SJCRH30 (cell line): ENCODE measurements at places on chromosomes 7 and 10.

DNA sequence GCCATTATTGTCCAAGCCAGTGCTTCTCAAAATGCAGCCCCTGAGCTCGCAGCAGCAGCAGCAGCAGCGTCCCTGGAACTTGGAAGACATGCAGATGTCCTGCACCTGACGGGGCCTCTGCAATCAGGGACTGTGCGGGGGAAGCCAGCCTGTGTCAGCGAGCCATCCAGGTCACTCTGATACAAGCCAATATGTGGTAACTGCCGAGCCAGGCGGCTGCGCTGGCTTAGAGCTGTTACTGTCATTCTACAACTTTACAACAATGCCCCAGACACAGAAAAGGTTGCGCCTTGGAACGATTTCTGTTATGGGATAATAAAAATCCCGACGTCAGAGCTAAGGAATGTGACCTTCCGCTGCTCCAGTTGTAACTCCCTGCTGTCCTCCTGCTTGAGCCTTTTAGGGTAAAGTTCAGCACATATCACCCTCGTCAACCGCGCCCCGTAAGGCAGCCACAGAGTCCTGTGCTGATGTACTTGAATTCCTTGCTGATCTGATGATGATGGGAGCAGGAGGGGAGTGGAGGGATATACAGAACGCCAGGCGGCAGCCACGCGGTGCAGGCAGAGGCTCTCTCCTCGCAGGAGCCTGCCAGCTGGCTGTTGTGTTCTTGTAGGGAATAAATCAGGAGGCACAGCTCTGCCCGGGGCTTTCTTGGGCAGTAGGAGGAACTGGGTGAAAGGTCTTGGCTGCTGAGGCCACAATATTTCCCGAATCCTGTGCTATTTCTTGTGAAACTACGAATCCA, 20.0 kb upstream of the CRYGN start:
- DNase-seq, result peak; percentile 75

- DNase-seq, result no peak
These were observed 40.7 kb downstream of the ARL4A start for GRCh38 chr7:12728192-12728538.

DNA sequence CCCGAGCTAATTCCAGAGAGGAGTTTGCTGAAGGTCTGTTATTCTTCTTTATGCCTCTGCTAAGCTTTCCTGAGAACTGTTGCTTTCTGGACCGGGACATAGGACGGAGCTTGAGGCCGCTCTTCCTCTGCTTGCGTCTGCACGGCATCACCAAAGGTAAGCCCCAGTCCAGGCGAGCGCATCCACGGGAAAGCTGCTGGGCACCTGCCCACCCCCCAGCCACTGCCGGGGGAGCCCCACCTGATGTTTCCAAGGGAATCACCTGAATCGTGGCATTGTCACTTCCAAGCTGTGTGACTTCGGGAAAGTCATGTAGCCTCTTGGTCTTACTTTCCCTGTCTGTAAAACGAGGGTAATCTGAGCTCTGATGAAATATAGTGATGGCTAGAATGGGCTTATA, 45.1 kb upstream of the PLEKHA1 start:
- DNase-seq, result no peak

DNA sequence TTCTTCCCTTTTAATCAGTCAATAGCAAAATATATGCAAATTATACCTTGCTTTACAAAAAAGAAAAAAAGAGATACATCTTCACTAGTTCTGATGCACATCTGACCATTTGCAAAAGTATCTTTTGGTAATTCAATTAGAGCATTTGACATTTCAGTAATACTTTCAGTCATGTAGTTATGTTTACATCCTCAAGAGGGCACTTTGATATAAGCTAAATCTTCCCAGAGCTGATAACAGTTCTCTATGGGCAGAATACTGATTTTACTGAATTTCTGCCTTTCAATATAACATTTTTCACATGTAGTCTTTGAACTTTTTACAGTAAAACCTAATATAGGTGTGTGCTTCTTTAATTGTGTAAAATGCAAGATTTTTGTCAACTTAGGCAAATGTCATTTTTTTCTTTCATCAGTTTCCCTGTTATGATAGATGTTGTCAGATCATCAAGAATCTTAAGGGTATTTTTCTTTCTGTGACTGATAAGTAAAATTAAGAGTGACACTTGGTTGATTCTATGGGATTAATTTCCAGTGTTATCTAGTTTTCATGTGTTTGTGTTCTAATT, 703.5 kb upstream of the SEMA3D start:
- DNase-seq, result peak; percentile 59

DNA sequence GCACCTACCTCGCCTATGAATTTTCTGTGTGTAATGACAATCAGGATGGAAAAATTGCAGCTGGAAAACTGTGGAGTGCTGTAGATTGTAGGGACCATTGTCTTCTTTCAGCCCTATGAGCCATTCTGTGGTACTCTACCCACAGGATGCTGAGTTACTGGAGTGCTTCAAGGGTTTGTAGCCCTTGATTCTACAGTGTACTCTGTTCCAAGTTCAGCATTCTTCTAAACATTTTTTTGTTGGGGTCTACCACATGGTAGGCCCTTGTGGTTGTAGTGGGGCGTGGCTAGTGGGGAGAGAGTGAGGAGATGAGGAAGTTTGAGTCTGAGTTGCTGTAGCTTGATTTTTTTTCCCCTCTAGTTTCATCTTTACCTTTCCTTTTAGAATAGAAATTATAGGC, 33.5 kb downstream of the REEP3 start:
- DNase-seq, result peak; percentile 22

DNA sequence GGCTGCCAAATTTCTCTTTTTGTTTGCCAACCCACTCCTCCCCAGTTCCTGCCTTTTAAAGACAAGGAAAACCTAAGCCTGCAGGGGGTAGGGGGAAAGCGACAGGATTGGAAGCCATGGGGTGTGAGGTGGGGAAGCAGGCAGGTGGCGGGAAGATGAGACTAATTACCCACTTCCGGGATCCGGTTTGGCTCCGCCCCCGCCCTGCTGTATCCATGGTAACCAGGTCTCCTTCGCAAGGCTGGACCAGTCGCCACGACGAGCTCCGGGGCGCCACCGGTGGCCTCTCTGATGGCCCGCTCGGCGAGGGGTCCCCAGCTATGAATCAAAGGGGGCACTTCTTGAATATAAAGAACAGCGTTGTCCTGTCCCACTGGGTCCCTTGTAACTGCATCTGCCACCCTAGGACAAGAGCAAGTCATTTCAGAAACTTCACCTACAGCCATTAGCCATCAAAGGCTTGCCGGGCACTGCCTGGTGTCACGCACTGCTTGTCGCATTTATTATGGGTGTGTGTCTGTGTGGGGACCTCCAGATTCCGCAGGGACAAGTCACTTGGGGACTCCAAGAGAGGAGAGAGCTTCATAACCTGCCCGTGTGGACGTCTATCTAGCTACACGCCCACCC, 55.4 kb upstream of the LMTK2 start:
- no peak for DNase-seq

- DNase-seq, result no peak
These were observed 85.6 kb upstream of the KDM7A start for GRCh38 chr7:140262242-140262903.

GRCh38 chr7:75914169-75914654, 743 bp upstream of the POR start:
- DNase-seq, result no peak

DNA sequence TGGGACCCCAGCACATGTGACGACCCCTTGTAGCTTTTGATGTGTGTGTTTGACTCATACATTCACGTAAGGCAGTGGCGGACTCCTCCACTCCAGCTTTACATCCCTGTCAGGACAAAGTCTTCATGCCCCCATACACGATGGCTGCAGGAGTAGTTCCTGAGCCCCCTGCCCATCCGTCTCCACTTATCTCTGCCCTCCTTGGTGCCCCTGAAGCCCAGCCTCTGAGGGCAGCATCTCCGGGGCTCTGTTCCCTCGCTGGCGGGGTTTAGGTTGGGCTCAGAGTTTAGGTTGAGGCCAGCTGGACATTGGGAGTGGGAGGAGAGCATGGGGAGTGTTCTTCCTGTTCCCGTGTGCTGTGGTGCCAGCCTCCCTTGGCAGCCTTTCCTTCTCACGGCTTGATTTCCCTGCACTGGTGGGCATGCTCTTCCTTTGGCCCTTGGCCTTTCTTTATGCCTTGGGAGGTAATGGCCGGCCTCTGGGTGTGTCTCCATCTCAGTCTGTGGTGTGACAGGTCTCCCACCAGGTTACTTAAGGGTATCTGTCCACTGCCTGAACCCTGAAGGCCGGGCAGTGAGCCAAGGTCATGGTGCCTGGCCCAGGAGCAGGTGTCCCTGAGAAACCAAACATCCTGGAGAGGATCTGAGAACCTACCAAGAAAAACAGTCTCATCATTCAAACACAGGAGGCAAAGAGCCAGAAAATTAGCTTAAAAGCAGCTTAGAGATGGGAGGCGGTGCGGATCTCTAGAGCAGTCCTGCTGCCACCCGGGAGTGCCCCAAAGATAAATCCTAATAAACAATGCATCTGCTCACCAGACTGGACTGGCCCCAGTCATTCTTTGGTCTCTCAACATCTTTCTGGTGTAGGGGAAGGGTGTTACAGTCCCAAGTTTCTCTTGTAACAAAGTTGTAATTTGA, 85.5 kb downstream of the GLRX3 start:
- no peak for DNase-seq

DNA sequence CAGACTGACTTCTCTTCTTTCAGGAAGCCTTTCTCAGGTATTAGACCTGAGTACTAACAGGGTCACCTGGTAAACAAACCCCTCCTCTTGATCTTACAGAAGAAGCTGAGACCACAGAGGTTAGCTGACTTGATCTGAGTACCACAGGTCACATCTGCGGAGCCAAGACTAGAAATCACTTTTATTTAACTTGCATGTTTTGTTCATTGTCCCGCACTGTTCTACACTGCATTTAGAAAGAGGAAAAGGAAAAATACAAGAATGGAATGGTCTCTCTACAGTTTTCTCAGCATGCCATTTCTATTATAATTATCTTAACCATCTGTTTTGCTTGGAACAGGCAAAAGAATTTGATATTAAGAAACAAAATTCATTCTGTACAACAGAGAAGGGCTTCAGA, 245.6 kb upstream of the ETV1 start:
- no peak for DNase-seq

DNA sequence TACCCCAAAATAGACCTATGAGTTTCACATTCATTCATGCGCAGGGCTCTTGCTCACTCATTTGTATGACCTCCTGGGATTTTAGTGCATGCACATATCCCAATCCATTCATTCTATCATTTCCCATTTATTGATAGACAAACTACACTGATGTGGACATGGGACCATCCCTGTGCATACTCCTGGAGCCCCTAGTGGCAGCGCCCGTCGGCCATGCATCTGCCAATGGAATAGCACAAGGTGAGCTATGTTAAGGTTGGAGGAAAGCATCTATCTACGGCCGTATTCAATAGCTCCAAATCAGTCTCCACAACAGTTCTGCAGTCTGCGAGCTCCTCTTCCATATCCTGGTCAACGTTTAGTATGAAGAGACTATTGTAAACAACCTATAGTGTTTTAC, 31.7 kb upstream of the FIGNL1 start:
- DNase-seq, result no peak

- no peak for DNase-seq
These were observed 46.4 kb upstream of the LEP start for GRCh38 chr7:128194533-128195282.

DNA sequence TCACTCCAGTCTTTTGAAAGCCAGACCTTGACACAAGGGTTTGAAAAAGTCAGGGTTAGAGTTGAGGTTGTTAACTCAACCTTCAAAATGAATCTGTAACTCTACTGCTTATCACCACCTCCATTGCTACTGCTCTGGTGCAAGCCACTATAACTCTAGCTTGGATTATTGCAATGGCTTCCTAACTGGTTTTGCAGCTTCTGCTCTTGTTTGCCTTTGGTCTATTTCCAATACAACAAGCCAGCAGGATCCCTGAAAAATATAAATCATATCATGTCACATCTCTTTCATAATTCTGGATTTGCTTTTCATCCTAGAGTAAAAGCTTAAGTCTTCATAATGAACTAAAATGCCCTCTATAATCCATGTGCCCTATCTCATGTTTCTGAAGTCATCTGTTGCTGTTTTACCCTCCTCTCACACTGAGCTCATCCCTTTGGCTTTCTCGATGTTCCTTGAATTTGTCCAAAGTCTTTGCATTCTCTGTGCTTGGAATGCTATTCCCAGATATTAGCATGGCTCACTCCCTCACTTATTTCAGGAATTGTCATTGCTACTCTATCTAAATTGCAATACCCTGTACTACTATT, 10.9 kb downstream of the TAS2R60 start:
- no peak for DNase-seq

GRCh38 chr7:92412745-92413144, 34.5 kb upstream of the GATAD1 start:
- DNase-seq, result no peak

GRCh38 chr7:121080913-121081326, 92.4 kb downstream of the CPED1 start:
- no peak for DNase-seq

DNA sequence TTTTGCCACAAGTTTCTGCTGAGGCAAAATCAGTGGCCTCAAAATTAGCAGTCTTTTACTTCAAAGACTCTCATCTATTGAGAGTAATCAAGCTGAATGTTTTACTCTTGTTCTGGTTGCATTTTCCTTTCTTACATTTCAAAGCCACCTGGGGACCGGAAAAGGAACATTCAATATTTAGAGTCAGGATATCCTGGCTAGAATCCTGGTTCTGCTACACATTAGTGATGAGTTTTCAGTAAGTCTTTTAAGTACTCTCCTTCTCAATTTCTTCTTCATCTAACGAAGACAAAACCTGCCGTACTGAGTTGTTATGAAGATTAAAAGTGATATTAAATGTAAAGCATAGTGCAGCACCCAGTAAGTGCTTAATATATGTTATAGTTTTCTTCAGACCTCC, 52.5 kb downstream of the LAMB4 start:
- DNase-seq, result no peak

GRCh38 chr7:151428378-151429236, 11.3 kb downstream of the CRYGN start:
- peak; percentile 69 for DNase-seq

DNA sequence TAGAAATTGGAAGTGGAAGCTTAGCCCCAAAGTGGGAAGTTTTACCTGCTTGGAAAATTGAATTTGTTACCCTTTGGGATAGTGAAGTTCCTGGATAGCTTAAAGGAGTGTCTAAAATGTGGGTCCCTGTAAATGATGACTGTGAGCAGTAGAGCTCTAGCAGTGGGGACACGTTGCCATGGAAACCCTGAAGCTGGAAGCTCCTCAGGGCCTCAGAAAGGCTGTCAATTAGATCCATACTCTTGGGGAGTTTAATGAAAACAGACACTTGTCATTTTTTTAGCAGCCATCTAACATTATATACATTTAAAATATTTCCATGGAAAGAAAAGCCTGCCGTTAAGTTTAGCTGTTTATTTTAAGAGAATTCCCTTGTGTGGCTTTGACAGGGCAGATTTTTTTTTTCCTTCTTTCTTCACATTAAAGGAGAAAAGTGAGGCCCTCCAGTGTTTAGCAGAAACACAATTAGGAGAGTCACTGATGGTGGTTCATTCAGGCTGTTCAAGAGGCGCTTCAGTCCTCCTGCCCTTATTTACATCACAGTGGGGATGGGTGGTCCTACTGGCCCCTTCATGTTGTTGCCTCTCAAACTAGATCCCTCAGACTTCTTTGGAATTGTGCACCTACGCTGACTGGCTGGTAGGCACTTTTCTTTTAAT, 518.4 kb downstream of the CCSER2 start:
- no peak for DNase-seq
